RCC 7860 (cell line): ENCODE measurements at places on chromosomes 3 and 15.

DNA sequence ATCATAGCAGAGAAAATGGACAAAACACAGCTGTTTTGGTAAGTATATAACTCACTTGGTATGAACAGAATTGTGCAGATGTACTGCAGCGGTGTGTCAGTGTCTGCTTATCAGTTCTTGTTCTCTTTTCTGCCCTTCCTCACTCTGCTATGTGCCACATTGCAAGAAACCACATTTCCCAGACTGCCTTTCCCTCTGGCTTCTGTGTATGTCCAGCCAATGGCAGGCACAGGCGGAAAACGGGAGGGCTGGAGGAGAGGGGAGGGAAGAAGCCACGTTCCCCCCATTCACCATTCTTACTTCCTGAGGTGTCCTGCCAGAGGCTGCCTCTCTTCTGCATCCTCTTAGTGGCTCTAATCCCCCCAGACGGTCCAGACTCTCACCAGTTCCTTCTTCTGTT is 15.4 kb downstream of the HHLA2 start:
- DNase-seq, result no peak

GRCh38 chr3:46986782-46987310 is 7.4 kb downstream of the NBEAL2 start:
- no peak for DNase-seq

DNA sequence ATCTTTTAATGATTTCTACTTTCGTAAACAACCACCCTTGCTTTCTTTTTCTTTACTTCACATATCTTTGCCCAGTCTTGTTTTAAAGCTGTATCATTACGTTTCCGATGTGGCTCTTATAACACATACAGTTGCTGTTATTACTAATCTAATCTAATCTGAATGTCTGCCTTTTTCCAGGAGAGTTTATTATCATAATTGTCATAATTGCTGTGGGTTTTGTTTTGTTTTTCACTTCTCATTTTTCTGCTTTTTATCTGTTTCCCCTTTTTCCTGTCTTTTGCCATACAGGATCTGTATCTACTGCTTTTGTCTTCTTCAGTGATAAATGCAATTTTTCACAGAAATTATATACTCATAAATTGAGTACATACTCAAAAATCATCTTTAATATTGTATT is 24.9 kb downstream of the HACL1 start:
- DNase-seq, result no peak

DNA sequence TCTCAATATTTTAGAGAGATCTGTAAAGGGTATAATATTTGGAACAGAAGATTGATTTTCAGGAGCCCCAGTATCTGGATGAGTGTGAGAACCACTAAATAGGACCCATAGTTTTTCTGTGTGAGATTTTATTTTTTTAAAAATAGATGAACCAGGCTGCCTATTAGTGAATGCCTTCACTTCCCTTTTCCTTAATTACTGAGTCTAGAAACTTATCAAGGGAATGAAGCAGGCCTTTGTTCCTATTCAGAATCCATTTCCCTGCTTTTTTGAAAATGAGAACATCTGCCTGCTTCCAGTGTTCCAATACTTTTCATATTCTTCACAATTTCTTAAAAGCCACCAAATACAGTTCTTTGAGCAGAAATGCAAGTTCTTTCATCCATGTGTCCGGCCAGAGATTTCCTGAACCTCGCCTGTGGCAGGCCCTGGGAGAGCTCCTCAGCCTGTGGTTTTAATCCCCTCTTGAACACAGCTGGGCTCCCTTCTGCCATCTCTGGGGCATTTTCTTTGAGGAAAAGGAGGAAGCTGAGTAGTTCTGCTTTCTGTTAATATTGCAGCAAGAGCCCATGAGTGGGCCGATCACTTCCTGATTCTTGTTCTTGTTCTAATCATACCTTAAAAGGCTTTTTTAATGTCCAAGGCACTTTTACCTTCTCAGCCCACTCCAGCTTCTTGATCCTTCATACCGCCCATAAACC is 4.7 kb downstream of the EHD4 start:
- DNase-seq, result peak; percentile 44

- DNase-seq, result no peak
These were observed 137.4 kb downstream of the VPS8 start for GRCh38 chr3:184949251-184949965.

DNA sequence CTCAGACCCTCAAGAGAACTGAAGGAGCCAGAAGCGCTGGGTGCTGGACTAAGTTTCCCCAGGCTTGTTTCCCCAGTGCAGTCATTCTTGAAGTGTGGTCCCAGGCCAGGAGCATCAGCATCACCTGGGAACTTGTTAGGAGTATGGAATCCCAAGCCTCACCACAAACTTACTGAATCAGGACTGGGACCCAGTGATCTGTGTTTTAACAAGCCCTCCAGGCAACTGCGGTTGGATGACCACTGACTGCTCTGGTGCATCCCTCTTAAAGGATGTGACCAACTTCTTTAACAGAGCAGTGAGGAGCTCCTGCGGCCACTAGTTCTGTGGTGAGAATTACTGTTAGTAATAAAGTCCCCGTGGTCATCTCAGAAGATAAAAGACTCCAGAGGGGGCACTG is 62.4 kb upstream of the DAZL start:
- DNase-seq, result peak; percentile 5
